GM13977 (cell line): ENCODE measurements at places on chromosomes 13 and 19.

GRCh38 chr13:111390522-111391270, 70.3 kb downstream of the TEX29 start:
- no peak for DNase-seq

DNA sequence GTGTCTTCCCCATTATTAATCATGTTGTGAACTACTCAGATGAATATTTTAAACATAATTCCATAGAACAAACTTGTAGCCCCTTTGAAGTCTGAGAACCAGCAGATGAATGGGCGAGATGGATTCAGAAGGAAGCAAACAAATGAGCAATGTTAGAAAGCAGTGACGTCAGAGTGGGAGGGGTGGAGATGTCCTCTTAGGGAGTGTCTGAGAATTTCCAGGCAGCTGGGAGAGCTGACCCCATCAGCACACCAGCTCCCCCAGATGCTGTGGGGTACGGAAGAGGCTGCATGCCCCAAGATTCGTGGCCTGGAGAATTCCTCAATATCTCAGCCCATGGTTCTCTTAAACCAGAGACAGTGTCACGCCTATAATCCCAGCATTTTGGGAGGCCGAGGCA, 68.6 kb downstream of the DPF1 start:
- DNase-seq = no peak

DNA sequence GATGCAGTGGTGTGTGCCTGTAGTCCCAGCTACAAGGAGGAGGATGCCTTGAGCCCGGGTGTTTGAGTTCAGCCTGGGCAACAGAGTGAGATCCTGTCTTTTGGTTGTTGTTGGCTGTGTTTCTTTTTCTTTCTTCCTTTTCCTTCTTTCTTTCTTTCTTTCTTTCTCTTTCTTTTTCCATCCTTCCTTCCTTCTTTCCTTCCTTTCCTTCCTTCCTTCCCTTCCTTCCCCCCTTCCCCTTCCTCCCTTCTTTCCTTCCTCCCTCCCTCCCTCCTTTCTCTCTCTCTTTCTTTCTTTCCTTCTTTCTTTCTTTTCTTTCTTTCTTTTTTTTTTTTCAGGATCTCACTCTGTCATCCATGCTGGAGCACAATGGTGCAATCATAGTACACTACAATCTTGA, 46.5 kb upstream of the SIN3B start:
- no peak for DNase-seq

DNA sequence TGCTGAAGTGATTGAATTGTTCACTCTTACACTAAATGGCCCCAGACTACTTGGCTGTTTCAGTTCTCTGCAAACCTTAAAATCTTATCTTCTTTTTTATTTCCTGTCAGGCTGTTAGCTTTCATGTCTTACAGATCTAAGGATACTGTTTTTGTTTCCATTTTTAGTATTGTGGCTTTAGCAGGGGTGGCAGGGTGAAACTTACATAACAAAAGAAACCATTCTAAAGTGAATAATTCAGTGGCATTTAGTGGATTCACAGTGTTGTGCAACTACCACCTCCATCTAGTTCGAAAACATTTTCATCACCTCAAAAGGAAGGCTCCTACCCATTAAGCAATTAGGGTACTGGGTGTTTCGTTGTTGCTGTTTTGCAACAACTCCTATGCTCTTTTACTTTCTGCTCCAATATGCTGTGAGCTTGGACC, 19.8 kb downstream of the TMEM272 start:
- no peak for DNase-seq

DNA sequence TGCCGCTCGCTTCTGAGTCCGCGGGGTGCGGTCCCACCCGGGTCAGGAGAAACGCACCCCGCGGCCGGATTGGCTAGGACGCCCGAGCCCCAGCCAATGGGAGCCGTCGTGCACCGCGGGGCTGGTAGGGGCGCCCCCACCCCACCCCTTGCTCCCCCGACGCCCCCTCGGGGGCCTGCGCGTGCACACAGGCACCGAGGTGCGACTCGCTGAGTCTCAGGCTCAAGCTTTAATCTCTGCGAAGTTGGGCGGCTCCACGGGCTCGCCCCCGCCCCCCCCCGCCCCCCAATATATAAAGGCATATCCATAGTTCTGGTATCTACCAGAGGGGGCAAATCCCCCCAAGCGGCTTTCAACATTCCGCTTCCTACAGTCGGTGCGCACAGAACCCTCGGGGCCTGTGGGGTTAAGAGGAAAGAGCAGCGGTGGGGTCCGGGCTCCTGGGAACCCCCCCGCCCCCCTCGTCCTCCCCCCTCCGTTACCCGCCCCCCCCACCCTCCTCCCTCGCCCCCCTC, at the start of gene COX6B2:
Gene COX6B2 (minus strand): TSS at position 22 of the 515 bp plus-strand sequence. CDS start 198 bp downstream, outside the sequence.
- DNase-seq = no peak

GRCh38 chr13:114026481-114026880, 52.6 kb upstream of the C13orf46 start:
- no peak for DNase-seq

- DNase-seq = no peak
Observed at GRCh38 chr13:28805193-28805819, 14.8 kb upstream of the MTUS2 start.

GRCh38 chr13:67204764-67205163, 25.4 kb downstream of the PCDH9 start:
- no peak for DNase-seq

DNA sequence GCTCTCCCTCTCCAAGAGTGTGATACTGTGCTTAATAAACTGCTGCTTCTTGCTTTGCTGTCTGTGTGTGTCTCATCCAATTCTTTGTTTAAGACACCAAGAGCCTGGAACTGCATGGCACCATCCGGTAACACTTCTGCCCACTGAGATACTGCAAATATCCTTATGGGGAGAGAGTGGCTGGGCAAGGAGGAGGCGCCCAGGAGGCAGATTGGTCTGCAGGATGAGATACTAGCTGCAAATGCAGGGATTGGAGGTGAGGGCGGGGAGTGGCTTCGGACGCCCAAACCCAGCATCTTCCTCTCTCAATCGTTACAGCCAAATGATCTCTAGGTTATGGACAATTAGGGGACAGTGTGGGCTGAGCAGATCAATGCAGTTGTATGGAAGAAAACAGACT, 1.7 kb upstream of the SIGLEC7 start:
- DNase-seq = no peak

DNA sequence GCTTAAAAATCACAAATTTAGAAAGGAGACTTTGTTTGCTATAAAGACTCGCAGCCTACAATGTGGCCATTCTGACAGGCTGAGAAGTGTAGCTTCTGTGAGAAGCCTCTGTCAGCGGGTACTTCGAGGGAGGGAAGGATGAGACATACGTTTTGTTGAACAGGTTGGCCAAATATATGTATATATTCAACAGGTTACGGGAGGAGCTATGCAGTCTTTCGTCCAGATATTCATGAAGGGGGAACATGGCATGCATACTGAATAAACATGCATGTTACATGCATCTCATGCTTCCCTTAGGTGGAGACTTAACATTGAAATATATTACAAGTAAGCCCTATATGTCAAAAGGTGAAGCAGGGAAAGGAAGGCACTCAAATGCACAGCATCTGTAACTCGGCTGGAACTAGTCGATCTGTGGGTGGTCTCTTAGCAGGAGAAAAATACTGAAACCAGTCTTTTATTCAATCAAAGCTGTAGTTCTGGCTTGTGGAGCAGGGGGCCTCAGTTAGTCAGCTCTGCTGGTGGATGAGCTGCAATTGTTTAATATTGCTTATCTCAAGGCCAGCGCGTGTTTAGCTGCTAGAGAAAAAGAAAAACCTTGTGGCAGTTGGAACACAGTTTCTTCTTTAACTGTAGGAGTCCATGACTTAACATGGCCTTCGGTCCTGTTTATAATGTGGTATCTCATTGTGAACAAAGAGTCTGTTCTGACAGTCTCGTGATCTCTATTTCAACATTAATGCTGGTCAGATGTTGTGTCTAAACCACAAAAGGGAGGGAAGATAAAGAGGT, 94.3 kb downstream of the FAM216B start:
- peak; percentile 12 for DNase-seq

DNA sequence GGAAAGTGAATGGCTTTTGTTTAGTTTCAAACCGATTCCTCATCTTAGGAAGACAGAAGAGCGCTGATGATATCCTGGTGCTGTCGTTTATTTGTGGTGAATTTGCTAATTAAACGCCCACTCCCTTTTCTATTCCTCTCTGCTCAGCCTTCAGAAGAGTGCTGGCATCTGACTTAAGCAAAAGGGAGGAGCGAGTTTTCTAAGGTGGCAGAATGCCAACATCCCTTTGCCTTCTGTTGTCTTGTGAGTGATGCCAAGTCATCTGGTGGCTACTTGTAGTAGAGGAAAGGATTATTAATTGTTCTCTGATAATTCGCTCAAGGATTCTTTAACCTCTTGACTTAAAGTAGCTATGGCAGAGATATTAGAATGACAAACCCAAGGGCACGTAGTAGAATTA, 68.1 kb downstream of the ERCC5 start:
- no peak for DNase-seq

- no peak for DNase-seq
Observed at GRCh38 chr19:29393915-29394460, 131.8 kb upstream of the VSTM2B start.

- DNase-seq = no peak
Observed at GRCh38 chr13:93249364-93250306, 23.0 kb downstream of the GPC6 start.

GRCh38 chr13:110476220-110476617, 85.3 kb downstream of the RAB20 start:
- DNase-seq = no peak

DNA sequence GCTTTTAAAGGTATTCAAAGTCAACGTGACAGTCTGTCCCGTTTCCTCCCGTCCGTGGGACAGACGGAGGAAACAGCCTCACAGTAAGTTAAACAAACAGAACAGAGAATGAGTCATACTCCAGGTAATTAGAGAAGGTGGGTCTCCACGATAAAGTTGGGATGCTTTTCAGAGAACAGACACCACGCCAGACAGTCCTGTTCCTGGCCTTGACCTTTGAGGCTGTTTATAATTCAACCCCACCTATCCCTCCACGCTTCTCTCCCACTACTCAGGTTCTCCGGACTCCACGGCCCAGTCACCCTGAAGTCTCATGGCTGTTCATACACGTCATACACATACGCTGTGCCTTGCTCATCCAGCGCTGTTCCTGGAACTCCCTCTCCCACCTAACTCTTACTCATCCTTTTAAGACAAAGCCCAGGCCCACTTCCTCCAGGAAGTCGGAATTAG, 42.5 kb downstream of the ARHGEF18 start:
- no peak for DNase-seq

DNA sequence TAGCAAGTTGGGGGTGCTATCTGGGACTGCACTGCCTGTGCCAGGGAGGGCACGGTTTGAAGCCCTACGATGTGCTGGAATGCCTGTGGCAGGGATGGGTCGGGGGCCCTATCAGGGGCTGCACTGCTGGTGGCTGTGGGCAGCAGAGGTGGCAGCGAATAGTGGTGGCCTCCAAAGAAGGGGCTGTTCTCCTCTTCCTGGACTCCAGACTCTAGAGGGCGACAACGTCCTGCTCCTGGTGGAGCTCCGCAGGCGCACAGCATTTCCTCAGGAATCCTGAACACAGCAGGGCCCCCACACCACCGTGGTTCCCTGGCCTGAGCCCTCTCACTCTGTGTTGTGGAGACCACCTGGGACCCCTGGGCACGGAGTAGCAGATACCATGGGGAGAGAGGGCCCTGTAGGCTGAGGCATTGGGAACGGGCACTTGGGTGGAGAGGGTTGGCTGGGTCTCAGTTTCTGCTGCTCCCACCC, 145.6 kb downstream of the TNFRSF19 start:
- no peak for DNase-seq

DNA sequence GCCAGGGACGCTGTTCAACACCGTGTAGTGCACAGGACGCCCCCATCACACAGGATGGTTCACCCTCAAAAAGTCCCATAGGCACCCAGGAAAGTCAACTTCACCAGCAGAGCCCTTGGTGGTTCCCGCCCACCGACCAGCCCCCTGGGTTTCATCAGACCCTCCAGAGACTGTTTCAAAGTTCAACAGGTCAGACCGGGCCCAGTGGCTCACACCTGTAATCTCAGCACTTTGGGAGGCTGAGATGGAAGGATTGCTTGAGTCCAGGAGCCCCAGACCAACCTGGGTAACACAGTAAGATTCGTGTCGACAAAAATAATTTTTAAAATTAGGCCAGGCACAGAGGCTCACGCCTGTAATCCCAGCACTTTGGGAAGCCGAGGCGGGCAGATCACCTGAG, 61.0 kb downstream of the MYO9B start:
- no peak for DNase-seq

DNA sequence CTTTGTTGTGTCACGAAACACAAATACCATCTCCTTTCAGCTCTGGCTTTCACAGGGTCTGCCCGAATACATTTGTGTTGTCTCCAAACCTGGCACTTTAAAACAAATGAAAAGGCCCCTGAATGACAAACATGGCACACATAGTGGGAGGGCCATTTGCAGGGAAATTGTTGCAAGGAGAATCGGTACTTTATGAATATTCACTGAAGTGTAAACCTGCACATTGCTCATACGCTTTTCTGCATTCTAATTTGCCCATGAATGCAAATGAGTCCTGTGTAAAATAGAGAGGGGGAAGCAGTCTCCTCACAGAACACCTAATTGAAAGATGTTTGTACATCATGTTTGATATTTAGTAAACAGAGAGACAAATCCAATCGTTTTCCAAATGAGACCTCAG, 82.7 kb upstream of the PCDH8 start:
- no peak for DNase-seq

- DNase-seq = no peak
Observed at GRCh38 chr19:4324228-4324627, 14.4 kb downstream of the STAP2 start.

- DNase-seq = no peak
Observed at GRCh38 chr19:43692385-43692784, 22.4 kb upstream of the PLAUR start.

GRCh38 chr13:98142380-98143156, at the start of gene FARP1:
Gene FARP1, plus strand, starts transcription at chr13:98143094. Its CDS starts 70,149 bp downstream, at chr13:98213243.
- peak; percentile 73 for DNase-seq

DNA sequence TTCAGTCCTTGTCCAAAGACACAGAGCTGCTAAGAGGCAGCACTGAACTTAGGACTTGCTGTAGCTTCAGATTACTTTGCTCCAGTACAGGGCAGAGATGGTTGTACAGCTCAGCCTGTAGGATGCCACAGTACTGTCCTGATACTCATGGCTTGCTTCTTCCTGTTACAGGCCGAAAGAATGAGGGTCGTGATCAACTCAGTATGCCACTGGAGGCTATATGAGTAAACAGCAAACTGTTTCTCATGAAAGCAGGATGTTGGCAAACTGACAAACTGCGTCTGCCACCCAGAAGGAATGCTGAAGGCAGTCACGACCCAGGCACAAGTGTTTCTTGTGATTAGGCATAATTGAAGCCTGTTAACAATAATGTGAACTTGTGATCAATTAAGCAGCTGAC, 2.8 kb downstream of the ZNF749 start:
- no peak for DNase-seq

DNA sequence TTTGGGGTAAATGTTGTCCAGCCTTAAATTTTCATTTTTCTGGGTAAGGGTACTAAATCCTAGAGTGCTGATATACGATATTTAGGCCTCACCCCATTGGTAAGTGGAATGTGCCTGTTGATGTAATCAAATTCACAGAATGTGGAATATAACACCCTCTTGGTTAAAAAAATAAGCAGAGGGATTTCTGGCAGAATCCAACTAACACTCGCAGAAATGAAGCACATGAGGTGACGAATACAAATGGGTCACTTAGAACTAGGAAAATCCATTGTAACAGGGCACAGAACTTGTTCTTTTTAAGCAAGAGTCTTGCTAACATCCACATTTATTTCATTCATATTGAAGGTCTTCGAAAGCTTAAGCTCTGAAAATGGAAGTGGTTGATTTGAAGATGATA, 320.3 kb downstream of the SHISA2 start:
- DNase-seq = no peak

GRCh38 chr13:41505209-41505835, 48.0 kb downstream of the RGCC start:
- no peak for DNase-seq
